HS-27A (cell line): ENCODE measurements at places on chromosomes 1 and 21.

- DNase-seq: peak; percentile 89
Observed at GRCh38 chr1:38873027-38873969, at the start of gene MYCBP. MYCBP (minus strand) TSS chr1:38873348; CDS start chr1:38873305, 43 bp downstream.

DNA sequence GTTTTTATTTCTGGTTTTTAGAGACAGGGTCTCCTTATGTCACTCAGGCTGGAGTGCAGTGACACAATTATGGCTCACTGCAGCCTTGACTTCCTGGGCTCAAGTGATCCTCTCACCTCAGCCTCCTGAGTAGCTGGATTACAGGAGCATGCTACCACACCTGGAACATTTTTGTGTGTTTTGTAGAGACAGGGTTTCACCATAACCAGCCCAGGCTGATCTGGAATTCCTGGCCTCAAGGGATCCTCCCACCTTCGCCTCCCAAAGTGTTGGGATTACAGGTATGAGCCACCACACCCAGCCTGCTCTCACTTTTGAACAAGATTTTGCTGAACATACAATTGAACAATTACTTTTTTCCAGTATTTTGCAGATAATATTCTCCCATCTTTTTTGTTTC, 24.0 kb upstream of the HYI start:
- DNase-seq: no peak

DNA sequence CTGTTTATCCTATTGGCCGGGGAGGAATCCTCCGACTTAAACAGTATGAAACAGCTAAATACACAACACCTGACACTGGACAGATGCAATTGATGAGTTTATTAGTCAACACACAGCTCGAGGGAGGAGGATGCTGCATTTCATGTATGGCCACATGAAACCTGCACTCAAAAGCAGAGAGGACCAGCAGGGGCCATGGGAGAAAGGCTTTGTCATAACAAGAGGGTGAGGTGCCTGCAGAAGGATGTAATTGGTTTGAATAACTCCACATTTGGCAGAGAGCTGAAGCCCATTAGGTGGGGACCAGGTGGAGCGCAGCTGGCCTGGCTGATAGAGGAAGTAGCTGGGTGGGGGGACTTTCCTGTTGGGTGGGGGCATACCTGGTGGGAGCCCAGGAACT, 599.1 kb downstream of the PTPRU start:
- DNase-seq: no peak

GRCh38 chr1:153698020-153698922, 19.8 kb downstream of the NPR1 start:
- DNase-seq: no peak

DNA sequence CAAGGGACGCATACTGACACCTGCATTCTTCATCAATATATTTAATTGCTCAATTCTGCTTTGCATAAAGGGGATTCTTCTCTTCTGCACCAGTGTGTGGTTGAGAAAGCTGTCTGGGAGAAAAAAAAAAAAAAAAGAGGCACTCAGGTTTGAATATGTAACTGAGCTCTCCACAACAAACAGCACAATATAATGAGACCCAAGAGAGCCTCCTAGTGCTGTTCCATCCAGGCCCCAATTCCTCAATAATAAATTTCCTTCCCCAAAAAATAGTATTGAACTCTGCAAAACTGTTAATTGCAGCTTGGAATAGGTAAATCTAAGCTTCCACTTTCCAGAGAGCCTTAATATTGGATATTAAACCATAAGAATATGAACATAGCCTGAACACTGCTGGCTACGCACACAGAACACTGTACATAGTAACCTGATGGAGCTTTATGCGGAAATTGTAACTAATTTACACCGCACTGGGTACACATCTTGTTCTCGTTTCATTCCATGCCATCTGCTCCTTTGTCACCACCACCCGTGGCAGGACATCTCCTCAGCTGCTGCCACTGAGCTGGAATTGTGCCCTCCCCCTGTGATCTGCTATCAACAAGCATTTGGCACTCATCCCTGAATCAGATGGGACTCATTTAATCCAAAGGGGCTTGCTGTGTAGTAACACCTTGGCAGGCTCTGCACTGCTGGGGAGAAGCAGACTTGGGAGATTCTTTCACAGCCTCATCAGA, 272.0 kb downstream of the HHIPL2 start:
- no peak for DNase-seq

GRCh38 chr1:47978486-47978885, 18.7 kb downstream of the TRABD2B start:
- no peak for DNase-seq

DNA sequence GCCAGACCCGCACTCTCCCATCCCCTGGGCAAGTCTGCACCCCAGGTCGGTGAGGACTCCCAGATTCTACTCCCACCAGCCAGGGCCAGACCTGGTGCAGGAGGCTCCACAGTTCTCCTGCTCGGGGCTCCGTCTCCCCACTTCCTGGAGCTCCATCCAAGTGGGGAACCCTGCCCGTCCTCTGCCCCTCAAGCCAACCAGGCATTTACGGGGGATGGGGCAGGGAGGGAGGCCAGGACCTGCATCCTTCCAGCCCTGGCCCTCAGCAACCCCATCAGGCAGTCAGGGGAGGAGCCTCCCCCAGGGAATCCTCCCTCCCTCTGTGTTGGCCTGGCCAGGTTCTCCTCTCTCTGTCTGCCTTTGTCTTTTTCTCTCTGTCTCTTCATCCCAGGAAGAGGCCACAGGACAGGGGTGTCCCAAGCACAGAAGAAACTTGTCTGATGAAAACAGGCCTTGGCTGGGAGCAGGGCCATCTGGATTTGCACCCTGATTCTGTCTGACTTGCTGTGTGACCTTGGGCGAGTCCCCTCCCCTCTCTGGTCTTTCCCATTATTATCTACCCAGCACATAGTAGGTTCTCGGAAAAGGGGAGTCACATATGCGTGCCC, 18.5 kb upstream of the EPHA2 start:
- DNase-seq: no peak

GRCh38 chr1:75559800-75560199, 51.1 kb downstream of the SLC44A5 start:
- DNase-seq: no peak

- no peak for DNase-seq
Observed at GRCh38 chr1:69693921-69694675, 126.4 kb downstream of the LRRC7 start.

- no peak for DNase-seq
Observed at GRCh38 chr1:156063997-156064285, 3.0 kb downstream of the RAB25 start.

DNA sequence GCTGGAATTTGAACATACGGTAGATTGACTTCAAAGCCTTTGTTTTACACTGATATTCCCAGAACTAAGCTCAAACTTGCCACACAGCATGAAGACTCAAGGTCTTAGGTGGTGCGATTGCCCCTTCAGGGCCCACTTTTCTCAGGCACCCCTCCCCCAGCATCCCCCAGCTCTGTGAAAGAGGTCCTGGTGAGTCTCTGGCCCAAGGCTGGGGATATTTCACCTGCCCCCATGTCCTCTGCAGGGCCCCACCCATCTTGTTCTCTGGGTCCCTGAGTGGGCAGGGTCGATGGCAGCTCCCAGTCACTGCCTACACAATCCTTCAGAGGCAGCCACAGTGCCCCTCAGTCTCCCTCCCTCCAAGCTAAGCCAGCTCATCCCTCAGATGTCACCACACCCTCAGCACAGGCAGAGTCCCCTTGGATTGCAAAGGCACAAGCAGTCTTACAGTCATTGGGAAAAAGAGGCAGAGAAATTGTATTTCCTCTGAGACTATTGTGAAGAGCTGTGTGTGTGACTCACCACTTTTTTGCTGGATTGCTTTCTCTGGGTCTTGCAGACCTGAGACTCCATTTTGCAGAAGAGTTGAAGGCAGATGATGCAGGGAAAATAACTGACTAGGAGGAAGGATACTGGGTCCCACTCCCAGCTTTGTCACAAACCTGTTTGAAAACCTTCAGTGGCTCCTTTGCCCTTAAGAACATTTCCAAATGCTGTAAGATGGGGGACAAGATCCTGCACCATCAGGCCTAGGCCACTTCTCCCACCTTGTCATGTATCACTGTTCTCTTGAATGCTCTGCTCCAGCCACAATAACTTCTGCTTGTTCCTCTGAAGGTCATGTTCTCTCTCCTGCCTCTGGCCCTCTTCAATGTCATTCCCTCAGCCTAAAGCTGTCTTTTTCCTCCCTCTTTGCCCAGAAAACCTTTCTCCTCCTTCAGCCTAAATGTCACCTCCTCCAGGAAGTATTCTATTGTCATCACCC, 119.1 kb upstream of the GRIK3 start:
- DNase-seq: no peak

- DNase-seq: no peak
Observed at GRCh38 chr1:4312024-4312423, 342.4 kb upstream of the AJAP1 start.

- no peak for DNase-seq
Observed at GRCh38 chr1:94734963-94735901, 84.9 kb upstream of the SLC44A3 start.

GRCh38 chr1:178155481-178156255, 61.8 kb downstream of the RASAL2 start:
- no peak for DNase-seq

DNA sequence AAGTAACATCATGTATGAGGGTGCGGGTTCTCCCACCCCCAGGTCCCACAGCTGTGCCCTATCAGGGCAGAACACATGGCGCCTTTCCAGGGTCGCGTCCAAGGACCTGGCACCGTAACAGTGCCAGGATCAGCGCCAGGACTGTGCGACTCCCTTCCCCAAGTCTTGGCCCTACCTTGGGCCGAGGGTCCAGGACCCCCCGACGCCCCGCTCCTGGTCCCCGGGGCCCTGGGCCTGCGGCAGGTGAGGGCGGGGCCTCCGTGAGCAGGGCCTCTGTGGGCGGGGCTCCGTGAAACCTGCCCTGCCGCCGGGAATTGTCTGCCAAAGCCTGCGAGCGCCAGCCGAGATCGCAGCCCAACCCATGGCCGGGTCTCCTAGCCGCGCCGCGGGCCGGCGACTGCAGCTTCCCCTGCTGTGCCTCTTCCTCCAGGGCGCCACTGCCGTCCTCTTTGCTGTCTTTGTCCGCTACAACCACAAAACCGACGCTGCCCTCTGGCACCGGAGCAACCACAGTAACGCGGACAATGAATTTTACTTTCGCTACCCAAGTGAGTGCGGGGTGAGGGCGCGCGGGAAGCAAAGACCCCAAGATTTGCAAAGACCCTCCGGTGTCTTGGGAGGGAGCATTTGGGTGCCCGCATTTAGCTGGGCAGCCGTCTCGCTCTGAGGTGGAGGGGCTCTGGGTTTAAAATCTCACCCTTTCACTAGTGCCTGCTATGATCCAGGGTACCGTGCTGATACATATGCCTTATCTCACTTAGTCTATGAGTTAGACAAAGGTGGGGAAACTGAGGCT, at the start of gene RHBG:
Gene RHBG (plus strand): TSS at position 323 of the 796 bp plus-strand sequence. CDS start 39 bp downstream, at position 362.
- no peak for DNase-seq

- no peak for DNase-seq
Observed at GRCh38 chr1:43352351-43352705, 6.5 kb upstream of the CDC20 start.

- no peak for DNase-seq
Observed at GRCh38 chr1:82819234-82819633, 1018.5 kb downstream of the ADGRL2 start.

DNA sequence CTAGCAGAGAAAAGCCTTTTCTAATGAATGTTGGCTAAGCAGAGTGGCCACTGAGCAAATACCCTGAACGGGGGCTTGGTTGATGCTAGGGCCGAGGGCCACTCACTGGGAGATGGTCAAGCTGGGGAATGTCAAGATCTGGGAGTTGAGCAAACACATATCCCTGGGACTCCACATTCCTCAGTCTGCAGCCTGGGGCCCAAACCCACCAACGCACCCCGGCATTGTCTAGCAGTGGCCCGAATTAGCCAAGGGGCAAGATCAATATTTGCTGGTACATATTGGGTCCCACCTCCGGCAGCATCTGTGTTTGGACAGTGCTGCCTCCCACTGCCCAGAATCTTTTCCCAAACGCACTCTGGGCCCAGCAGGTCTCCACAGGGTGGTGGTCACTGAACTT, 144.1 kb downstream of the TRABD2B start:
- DNase-seq: no peak

GRCh38 chr1:247496581-247497285, 38.8 kb upstream of the OR2B11 start:
- no peak for DNase-seq

- DNase-seq: peak; percentile 22
Observed at GRCh38 chr1:159132271-159132881, 39.0 kb upstream of the CADM3 start.

DNA sequence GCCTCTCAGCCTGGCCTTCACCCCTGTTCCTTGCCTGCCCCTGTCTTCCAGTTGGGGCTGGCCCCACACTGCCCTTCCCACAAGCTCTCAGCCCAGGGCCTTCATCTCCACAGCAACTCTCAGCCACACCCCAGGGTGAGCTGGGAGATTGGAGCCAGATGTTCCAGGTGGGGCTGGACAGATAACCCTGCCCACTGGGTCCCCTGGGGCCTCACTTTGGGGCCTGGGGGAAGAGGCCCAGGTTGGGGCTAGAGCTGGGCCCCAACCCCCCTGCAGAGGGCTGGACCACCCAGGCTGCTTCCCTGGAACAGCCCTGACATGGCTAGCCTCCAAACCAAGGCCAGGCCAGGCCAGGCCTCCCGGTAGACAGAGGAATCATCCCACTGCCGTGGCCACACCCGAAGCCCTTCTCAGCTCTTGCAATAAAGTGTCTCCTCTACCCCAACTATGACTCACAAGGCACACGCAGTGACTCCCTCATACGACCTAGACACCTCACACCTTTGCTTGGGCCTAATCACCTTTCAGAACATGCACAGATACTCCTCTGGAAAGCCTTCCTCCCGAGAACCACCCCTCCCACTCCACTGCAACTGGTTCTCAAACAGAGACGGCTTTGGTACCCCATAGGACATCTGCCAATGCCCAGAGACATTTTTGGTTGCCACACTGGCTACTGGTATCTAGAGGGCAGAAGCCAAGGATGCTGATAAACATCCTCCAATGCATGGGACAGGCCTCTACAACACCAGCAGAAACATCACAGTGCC, 22.2 kb downstream of the SLC2A1 start:
- DNase-seq: peak; percentile 82

GRCh38 chr1:229563241-229563640, 4.7 kb upstream of the ABCB10 start:
- no peak for DNase-seq

GRCh38 chr1:205480349-205480985, 24.0 kb upstream of the CDK18 start:
- DNase-seq: no peak

- no peak for DNase-seq
Observed at GRCh38 chr1:27755865-27756264, 17.2 kb upstream of the STX12 start.

DNA sequence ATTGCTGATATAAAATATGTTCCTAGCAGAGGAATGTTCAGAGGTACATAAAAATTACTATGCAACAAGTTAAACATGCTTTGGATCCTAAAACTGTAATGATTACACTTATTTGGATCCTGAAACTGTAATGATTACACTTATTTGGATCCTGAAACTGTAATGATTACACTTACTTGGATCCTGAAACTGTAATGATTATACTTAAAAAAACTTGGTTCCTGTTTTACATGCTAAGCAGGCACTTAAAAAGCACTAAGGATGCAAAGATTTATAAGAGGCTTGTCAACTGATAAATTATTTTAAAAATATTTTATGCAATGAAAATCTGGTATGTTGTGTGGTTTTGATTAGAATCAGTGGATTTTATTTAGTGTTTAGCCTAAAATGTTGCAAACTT, 47.7 kb downstream of the ZNHIT6 start:
- DNase-seq: no peak

GRCh38 chr1:33099290-33100118, 18.6 kb downstream of the AZIN2 start:
- peak; percentile 100 for DNase-seq
